ENCODE measurements at places on chromosomes 3 and 15. TPM values are rescaled to one million over a fixed set of nuclear protein-coding genes. Genes with fewer than 3 reads are reported as not detected.

RTP3 gene
- not detected for total RNA-seq

BFSP2 gene
- not detected for total RNA-seq

RBP2 gene
- not detected for total RNA-seq

SAMD7 gene
- not detected for total RNA-seq
